ENCODE measurements at places on chromosomes 2 and 18.

DNA sequence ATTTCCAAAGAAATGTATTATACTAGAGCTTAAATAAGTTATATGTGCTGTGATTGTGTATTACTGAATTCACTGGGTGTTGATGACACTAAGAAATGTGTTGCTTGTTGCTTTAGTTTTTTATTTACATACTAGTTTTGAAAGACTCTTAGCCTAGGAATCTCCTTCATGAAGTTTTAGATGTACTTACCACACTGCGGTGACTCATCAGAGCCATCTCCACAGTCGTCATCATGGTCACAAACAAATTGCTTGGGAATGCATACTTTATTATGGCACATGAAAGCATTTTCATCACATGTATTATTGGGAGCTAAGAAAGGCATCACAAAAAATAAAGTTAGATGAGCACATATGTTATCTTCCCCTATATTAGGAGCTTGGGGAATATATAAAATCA is 1624.2 kb downstream of the LRP1B start:
- DNase-seq, result no peak

GRCh38 chr2:177876950-177877349 is 195.6 kb downstream of the PDE11A start:
- DNase-seq, result no peak

DNA sequence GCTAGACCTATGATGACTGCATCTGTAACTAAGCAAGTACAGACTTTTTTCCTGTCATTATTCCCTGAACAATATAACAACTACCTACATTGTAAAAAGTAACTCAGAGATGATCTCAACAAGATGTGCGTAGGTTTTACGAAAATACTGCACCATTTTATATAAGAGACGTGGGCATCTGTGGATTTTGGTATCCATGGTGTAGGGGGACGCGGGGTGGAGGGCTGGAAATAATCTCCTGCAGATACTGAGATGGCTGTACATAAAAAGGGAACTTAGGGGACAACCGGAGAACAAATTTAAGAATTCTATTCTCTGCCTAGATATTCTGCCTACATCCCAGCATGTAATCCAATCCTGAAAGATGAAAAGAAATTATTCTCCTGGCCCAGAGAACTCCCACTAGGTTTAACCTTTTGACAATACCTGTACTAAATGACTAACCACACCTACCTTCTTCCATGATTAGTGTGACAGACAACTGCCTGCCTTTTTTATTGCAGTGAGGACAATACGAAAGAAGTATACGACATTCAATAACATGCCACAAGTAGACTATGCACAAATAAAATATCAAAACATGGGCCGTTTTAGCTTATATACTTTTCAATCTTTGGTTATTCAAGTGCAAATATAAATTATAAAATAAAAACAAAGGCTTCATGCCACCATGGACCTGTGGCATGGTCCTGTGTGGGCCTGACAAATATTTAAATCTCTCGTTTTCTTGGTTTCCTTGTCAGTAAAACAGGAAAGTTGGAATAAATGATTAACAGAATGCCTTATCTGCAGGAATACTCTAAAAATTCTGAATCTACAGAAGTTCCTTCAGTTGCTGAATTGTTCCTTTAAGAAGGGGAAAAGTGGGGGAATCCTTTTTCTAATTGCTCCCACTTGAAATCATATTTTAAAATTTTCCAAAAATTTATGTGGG is 46.3 kb downstream of the RTN4 start:
- DNase-seq, result no peak

- no peak for DNase-seq
Measured at GRCh38 chr2:191650896-191651773, 26.8 kb upstream of the NABP1 start.

GRCh38 chr2:60552078-60552850 is 1.2 kb downstream of the BCL11A start:
- no peak for DNase-seq

DNA sequence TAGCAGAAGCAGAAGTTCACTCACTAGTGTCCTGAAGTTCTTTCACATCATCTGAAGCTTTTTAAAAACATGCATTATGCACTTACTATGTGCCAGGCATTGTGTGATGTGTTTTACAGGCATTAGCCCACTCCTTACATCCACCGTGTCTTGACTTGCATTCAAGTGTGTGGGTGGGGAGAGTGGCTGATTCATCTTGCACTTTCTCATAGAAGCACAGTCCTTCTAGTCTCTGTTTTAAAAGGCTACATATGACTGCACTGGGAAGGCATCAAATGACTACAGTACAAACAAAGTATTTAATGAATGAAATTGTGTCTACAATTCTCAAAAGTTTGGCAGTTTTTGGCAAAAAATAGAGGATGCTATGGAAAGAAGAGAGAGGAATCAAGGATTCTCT is 21.6 kb upstream of the DSC3 start:
- no peak for DNase-seq

- DNase-seq, result no peak
Measured at GRCh38 chr2:100240386-100240785, 81.9 kb downstream of the LONRF2 start.

- no peak for DNase-seq
Measured at GRCh38 chr2:26735097-26735496, 29.0 kb upstream of the SLC35F6 start.
